Muscle of leg (tissue), 16 donors: ENCODE measurements at places on chromosomes 7 and 10. TPM values are rescaled to one million over a fixed set of nuclear protein-coding genes. Genes with fewer than 3 reads are reported as not detected.
A peak's percentile ranks its signal among the peaks of the same experiment; 100 is the strongest.

PON1 gene
- total RNA-seq = 0.31 TPM

GRCh38 chr10:117159390-117159789 is 21.3 kb upstream of the VAX1 start:
- H3K36me3 ChIP-seq = no peaks in the 10 kb centered on the region
- no peak overlapping the region for H3K27ac ChIP-seq
- H3K4me1 ChIP-seq = peaks cover 11% of the 10 kb centered on the region

BTBD16 gene
- total RNA-seq = 0.27 TPM

PNLIPRP3 gene
- total RNA-seq = 0.04 TPM

GRCh38 chr10:131998845-131999681 is 17.3 kb upstream of the BNIP3 start:
- H3K4me1 ChIP-seq = peaks cover 22% of the 10 kb centered on the region
- no peak for DNase-seq
- H3K27me3 ChIP-seq = peaks cover 21% of the 10 kb centered on the region
- no peak overlapping the region for H3K27ac ChIP-seq

DNA sequence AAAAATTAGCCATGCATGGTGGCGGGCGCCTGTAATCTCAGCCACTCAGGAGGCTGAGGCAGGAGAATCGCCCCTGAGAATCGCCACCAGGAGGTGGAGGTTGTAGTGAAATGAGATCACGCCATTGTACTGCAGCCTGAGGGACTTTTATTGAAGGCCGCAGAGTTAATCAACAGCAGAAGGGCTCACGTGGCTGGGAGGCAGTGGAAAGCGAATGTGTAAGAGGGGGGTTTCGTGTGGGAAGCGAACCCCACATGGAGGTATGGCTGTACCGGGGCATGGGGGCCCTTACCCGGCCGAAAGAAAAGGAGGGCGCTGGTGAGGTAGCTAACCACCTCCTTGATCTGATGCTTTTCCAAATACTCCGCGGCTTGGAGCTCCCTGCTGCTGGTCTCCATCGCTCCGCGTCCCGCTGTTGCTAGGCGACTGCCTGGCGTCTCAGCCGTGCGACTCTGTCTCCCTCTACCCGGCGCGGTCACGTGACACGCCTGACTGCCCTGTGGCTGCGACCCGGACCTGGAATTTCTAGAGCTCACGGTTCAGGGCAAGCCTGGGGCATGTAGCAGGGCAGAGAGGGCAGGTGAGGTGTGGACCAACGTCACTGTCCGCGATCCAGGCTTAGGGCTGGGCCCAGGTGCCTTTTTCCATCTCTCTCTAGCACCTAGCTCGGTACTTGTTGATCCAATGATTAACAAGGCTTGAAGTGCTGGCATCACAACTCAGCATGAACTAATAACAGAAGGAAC is at the start of gene EFCAB10:
TSS of gene EFCAB10 (minus strand) at position 428 of the 746 bp plus-strand sequence. CDS start at position 398, 30 bp downstream.
- no peak within 1 kb of the TSS for H3K27ac ChIP-seq
- peak within 1 kb of the TSS; percentile 29 for H3K4me3 ChIP-seq
- H3K36me3 ChIP-seq = no peaks in the 10 kb centered on the region
- peaks cover 2% of the 10 kb centered on the region for H3K27me3 ChIP-seq
- peaks cover 6% of the 10 kb centered on the region for H3K4me1 ChIP-seq
- peak; percentile 39 for DNase-seq

- H3K4me3 ChIP-seq = no peak overlapping the region
- DNase-seq = no peak
- no peaks in the 10 kb centered on the region for H3K36me3 ChIP-seq
- no peak overlapping the region for H3K27ac ChIP-seq
- H3K27me3 ChIP-seq = no peaks in the 10 kb centered on the region
Measured at GRCh38 chr7:31860925-31861324, 173.9 kb downstream of the PPP1R17 start.

- no peaks in the 10 kb centered on the region for H3K36me3 ChIP-seq
- no peaks in the 10 kb centered on the region for H3K27me3 ChIP-seq
- no peaks in the 10 kb centered on the region for H3K4me1 ChIP-seq
- H3K4me3 ChIP-seq = no peak overlapping the region
Measured at GRCh38 chr10:89115876-89116627, 91.1 kb downstream of the CH25H start.

GRCh38 chr10:33882996-33883395 is 548.5 kb upstream of the NRP1 start:
- H3K27me3 ChIP-seq = no peaks in the 10 kb centered on the region
- no peaks in the 10 kb centered on the region for H3K36me3 ChIP-seq
- H3K4me3 ChIP-seq = no peak overlapping the region
- no peak for DNase-seq

- peaks cover 28% of the 10 kb centered on the region for H3K4me1 ChIP-seq
- peak; percentile 65 for DNase-seq
- H3K4me3 ChIP-seq = no peak overlapping the region
- H3K36me3 ChIP-seq = peaks cover 15% of the 10 kb centered on the region
- peaks cover 6% of the 10 kb centered on the region for H3K27me3 ChIP-seq
Measured at GRCh38 chr7:157273208-157274093, 63.4 kb upstream of the DNAJB6 start.

DNA sequence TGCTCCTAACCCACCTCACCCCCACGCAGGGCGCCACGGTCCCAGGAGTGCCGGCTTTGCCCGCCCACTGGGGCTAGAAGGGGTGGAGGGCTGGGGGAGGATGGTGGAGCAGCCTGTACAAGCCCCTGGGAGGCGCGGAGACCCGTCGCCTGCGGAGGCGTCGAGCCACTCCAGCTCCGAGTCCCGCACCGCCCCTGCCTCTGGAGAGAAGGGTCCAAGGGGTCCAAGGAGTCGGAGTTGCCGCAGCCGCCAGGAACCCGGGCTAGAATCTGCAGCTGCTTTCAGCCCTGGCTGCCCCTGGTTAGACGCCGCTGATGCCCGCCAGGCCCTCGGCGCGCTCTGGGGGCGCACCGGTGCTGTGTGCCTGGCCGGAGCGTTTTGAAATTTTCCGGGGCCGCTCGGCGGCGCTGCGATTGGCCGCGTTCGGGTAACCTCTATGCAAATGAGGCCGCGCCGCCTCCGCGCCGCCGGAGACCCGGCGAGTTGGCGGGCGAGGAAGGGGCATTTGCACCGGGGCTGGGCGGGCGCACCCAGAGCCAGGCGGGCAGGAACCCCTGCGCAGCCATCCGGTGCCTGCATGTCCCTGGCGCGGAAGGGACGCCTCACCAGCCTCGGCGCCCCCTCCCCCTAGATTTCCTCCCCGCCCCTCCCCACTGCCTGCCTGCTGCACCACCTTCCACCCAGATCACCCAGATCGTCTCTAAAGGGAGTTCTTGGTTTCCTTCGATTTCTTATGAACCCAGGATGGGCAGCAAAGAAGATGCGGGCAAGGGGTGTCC is at the start of gene HMX2:
TSS of gene HMX2 (plus strand) at position 502 of the 779 bp plus-strand sequence. CDS start at position 745, 243 bp downstream.
- no peak for DNase-seq
- H3K27me3 ChIP-seq = peaks cover 94% of the 10 kb centered on the region
- no peak within 1 kb of the TSS for H3K4me3 ChIP-seq
- no peak within 1 kb of the TSS for H3K27ac ChIP-seq

DNA sequence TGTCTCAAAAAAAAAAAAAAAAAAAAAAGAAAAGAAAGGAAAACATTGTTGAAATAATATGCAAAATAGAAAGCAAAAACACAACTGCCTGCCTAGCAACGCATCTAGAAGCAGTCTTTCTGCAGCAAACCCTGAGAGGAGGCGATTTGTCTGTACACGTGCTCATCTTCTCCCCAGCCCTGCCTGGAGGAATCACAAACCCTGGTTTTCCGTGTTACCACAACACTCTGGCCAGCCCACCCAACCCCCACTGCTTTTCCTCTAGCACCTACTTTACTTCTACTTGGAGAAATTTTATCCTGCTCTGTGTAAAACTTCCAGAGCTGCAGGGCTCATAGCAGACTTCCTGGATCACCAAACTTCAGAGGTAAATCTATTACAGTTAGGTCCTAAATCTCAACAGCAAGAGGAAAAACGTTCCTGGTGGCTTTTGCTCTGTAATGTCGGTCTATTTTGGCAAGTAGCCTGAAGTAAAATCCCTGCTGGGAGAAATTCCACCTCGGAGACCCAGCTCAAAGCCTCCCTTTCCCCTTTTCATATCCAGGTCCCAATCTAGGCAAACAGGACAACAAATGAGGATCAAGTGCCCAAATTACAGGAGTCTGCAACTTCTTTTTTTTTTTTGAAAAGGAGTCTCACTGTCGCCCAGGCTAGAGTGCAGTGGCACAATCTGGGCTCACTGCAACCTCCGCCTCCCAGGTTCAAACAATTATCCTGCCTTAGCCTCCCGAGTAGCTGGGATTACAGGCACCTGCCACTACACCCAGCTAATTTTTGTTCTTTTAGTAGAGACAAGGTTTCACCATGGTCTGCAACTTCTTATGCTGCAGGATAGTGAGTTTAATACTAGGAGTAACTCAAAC is 91.6 kb downstream of the DNMBP start:
- DNase-seq = peak; percentile 83
- H3K27ac ChIP-seq = peak overlapping the region; percentile 74
- H3K27me3 ChIP-seq = no peaks in the 10 kb centered on the region
- peak overlapping the region; percentile 11 for H3K4me3 ChIP-seq
- peaks cover 3% of the 10 kb centered on the region for H3K36me3 ChIP-seq

DNA sequence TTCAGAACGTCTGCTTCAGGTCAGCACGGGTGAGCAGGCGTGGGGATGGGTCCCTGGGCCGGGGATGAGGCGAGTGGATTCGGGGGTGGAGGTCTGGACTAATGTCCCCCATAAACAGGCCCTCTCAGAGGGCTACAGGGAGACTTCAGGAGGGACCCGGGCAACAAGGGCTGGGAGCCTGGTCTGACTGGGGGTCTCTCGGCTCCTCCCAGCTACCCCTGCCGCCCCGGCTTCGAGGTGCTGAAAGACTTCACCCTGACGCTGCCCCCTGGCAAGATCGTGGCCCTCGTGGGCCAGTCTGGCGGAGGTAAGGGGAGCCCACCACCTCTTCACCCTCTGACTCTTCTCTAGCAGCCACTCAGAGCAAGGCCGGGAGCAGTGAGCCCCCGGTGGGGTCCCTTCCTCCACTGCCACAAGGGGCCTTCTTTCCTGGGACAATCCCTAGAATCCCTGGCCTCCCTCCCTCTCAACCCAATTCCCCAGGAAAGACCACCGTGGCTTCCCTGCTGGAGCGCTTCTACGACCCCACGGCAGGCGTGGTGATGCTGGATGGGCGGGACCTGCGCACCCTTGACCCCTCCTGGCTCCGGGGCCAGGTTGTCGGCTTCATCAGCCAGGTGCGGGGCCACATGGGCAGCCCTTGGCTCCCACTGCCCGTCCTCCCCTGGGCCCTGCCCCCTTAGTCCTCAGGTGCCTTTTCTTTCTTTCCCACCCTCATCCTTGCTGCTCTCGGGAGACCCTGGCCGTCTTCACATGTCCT is 7.5 kb upstream of the ASIC3 start:
- H3K36me3 ChIP-seq = peaks cover 53% of the 10 kb centered on the region
- DNase-seq = no peak
- H3K4me3 ChIP-seq = no peak overlapping the region
- H3K27ac ChIP-seq = no peak overlapping the region

DNA sequence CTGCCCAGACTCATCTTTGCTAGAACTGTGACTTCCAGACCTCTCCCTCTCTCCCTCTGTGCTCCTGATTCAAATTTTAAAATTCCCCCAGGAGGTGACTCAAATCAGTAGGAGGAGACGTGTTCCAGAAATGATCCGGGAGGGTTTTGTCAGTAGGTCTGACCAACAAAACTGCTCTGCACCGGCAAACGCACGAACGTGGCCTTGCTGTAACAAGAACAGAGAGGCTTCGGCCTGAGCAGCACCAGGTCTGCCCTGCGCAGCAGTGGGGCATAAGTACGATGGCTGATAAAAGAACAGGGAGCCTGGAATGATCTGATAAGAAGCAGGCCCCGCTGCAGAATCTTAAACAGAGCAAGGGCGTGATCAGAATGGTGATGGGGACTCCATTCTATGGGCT is 152.7 kb upstream of the AUTS2 start:
- no peaks in the 10 kb centered on the region for H3K27me3 ChIP-seq
- H3K4me3 ChIP-seq = no peak overlapping the region
- no peak for DNase-seq
- peaks cover 4% of the 10 kb centered on the region for H3K4me1 ChIP-seq
- no peak overlapping the region for H3K27ac ChIP-seq

GRCh38 chr10:72328829-72329204 is 25.9 kb downstream of the DNAJB12 start:
- H3K27ac ChIP-seq = peak overlapping the region; percentile 51
- peaks cover 7% of the 10 kb centered on the region for H3K36me3 ChIP-seq
- no peak for DNase-seq
- no peaks in the 10 kb centered on the region for H3K27me3 ChIP-seq
- peaks cover 84% of the 10 kb centered on the region for H3K4me1 ChIP-seq
